ENCODE measurements at places on chromosomes 1 and 21.

- DNase-seq: no peak
Observed at GRCh38 chr1:106515375-106515774, 541.1 kb upstream of the PRMT6 start.

- no peak for DNase-seq
Observed at GRCh38 chr1:179441501-179441900, 75.7 kb downstream of the AXDND1 start.

GRCh38 chr1:235781807-235782206 lies 84.9 kb downstream of the LYST start:
- no peak for DNase-seq

DNA sequence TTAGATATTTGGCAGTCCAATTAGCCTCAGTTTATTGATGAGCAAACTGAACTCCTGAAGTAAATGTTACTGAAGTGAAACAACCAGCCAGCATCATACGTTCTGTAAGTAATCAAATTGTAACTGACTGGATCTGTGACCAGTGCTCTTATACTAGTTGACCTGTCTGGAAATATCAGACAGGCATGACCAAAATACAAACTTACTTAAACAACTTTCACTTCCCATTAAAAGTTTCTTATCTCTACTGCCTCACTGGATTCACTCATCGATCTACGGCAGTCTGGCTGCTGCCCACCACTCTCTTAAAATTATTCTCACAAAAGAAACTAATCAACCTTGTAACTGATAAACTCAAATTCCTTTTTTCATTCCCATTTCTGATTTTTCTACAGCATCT lies 56.4 kb downstream of the WDR3 start:
- no peak for DNase-seq

GRCh38 chr1:34370748-34371147 lies 194.0 kb downstream of the C1orf94 start:
- DNase-seq: no peak

DNA sequence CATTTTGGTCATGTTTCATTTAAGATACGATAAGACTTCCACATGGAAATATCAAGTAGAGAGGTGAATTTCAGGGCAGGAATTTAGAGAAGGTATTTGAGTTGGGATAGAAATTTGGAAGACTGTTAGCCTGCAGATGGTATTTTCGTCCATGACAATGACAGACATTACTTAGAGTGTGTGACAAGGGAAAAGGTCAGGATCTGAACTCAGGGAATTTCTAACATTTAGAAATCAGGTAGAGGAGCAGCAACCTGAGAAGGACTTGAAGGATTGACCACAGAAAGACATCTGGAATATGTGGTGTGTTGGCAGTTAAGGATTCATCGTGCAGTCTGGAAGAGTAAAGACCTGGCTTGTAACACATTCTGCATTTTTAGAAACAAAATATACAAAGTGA lies 57.9 kb downstream of the RABGAP1L start:
- no peak for DNase-seq

DNA sequence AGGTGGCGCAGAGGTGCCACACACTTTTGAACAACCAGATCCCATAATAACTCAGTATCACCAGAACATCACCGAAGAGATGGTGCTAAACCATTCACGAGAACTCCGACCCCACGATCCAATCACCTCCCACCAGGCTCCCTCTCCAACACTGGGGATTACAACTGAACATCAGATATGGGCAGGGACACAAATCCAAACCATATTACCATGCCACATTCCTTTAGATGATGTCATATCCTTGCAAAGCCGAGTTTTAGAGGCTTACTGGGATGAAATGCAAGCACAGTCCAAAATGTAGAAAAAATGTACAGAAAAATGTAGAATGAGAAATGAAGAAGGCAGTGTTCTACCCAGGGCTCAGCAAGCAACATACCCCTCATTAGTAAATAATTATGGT lies 64.7 kb downstream of the SGIP1 start:
- no peak for DNase-seq

GRCh38 chr1:230127105-230128054 lies 60.3 kb downstream of the GALNT2 start:
- DNase-seq: peak; percentile 20

- no peak for DNase-seq
Observed at GRCh38 chr1:10676963-10677362, 119.5 kb downstream of the CASZ1 start.

DNA sequence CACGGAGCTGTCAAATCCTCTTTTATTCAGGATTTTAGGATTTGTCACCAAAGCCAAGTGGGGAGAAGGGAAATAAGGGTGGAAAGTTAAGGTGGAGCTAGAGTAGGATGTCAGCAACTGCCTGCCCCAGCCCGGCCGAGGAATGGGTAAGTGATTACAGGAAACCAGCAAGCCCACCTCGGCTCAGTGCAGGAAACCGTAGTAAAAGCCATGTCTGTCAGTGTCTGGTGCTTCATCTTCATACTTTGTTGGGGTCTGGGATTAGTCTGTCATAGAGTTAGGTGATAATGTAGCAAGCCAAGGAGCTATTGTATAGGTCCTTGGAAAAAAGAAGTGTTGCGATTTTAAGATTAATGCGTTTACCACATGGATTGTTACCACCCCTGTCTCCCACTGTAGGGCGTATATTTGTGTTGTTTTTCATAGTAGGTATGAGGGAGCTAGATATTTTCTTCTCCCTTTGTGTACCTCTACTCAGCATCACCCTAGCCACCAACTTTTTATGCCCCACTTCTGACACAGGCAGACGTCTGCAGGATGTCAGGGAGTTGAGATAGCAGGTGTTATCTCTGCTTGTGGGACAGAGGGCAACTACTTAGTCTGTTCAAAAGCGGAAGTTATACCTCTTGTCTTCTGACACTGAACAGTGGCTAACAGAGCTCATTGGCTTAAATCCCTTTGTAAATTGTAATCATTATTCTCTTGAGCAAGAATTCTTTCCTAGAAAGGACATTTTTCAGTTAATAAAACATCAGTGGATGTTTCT lies 253.7 kb downstream of the HHAT start:
- DNase-seq: no peak

GRCh38 chr1:16468558-16468957 lies 28.0 kb downstream of the NECAP2 start:
- DNase-seq: no peak

DNA sequence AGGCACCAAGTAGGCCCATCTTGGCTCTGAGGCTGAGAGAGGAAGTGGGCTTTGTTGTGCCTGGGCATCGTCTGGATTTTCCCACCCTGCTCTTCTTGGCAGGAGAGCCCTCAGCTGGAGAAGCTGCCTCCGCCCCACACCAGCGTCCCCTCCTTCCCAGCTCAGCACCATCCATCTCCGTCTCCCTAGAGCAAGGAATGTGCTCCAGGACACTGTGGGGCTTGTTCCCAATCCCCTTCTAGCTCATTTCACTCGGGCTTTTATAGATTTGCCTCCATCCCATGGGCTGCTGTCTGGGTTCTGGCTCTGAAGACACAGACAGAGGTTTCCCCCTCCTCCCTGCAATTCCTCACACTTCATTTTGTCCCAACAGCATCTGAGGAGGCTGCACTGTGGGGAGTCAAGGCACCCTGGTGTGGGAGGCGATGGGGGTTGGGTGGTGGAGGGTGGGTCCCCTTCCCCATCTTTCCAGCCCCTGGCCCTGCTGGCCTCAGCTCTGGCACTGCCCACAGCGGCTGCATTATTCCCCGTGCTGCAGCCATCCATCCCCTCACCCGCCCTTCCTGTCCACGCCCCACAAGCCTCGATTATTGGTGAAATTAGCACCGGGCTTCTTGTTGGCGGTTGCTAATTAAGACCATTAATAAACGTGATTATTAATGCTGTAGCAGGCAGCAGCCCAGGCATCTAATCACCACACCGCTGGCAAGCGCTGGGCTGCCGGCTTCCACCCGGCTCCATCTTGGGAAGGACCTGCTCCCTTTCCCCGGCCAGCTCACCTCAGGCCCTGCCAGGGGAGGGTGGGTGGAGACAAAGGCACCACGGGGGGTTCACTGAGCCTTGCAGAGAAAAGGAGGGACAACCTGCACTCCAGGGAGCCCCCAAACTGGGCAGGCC lies 21.7 kb downstream of the RHBG start:
- DNase-seq: no peak

All from stimulated activated CD8-positive, alpha-beta memory T cell treated with anti-CD3 and anti-CD28 coated beads, Interleukin-12 subunit alpha, Interleukin-12 subunit beta, amount 100 ng/mL, for 1 hour (primary cell).